ENCODE measurements at places on chromosomes 3 and 15.

GRCh38 chr15:51841406-51842040 is 12.1 kb downstream of the TMOD3 start:
- DNase-seq, result no peak

DNA sequence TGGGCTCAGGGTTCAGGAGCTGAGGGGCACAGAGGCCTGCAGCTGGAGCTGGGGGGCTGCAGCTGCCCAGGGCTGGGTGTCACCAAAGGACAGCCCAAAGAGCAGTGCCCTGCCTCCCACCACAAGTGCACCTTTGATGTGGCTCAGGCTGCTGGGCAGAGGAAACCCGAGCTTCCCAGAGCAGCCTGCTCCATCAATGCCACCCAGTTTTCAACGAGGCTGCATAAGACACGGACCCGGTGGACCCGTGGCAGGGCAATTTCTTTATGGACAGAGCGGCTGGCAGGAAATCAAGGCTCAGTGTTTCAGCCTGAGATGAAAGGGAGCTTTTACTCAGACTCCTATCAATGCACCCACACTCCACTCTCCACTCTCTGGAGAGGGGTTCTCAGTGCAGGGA is 18.7 kb downstream of the SEMA5B start:
- no peak for DNase-seq

DNA sequence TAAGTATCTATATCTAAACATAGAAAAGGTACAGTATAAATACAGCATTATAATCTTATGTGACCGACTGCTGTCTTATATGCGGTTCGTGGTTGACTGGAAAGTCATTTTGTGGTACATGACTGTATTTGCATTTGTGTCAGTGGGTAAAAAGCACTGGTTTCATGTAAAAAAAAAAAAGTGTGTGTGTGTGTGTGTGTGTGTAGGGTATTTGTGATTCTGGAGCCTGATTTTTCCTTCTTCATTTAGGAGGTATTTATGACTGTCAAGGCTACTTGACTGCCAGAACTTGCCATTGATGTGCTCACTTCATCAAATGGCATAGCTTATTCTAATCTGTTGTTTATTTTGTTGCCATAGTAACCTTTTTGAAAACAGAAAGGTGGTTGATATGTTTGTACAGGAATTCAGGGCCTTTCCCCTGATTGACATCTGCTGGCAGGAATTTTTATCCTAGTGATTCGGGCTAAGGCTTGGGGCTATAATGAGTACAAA is 63.2 kb downstream of the AKAP13 start:
- DNase-seq, result peak; percentile 39

- no peak for DNase-seq
Measured at GRCh38 chr3:122232485-122232884, 49.0 kb downstream of the CASR start.

GRCh38 chr3:101791778-101792177 is 12.8 kb downstream of the NXPE3 start:
- DNase-seq, result no peak

- DNase-seq, result no peak
Measured at GRCh38 chr3:193563426-193563825, 8.7 kb upstream of the ATP13A4 start.

GRCh38 chr15:70530906-70531305 is 232.5 kb downstream of the UACA start:
- DNase-seq, result no peak

DNA sequence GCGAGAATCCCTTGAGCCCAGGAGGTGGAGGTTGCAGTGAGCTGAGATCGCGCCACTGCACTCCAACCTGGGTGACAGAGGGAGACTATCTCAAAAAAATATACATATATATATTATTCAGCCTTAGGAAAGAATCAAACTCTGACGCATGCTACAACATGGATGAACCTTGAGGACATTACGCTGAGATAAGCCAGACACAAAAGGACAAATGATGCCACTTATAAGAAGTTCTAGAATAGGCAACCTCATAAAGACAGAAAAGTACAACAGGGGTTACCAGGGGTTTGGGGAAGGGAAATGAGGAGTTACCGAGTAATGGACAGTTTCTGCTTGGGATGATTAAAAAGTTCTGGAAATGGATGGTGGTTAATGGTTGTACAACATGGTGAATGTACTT is 727 bp downstream of the PDHB start:
- no peak for DNase-seq

GRCh38 chr15:82530006-82530405 is 10.3 kb downstream of the RPS17 start:
- DNase-seq, result no peak

- DNase-seq, result no peak
Measured at GRCh38 chr3:124354150-124354549, 362.2 kb upstream of the ROPN1 start.
